GM06990 (cell line): ENCODE measurements at places on chromosomes 6 and 20.

- DNase-seq, result no peak
Measured at GRCh38 chr20:51804754-51805153, 2.4 kb upstream of the SALL4 start.

DNA sequence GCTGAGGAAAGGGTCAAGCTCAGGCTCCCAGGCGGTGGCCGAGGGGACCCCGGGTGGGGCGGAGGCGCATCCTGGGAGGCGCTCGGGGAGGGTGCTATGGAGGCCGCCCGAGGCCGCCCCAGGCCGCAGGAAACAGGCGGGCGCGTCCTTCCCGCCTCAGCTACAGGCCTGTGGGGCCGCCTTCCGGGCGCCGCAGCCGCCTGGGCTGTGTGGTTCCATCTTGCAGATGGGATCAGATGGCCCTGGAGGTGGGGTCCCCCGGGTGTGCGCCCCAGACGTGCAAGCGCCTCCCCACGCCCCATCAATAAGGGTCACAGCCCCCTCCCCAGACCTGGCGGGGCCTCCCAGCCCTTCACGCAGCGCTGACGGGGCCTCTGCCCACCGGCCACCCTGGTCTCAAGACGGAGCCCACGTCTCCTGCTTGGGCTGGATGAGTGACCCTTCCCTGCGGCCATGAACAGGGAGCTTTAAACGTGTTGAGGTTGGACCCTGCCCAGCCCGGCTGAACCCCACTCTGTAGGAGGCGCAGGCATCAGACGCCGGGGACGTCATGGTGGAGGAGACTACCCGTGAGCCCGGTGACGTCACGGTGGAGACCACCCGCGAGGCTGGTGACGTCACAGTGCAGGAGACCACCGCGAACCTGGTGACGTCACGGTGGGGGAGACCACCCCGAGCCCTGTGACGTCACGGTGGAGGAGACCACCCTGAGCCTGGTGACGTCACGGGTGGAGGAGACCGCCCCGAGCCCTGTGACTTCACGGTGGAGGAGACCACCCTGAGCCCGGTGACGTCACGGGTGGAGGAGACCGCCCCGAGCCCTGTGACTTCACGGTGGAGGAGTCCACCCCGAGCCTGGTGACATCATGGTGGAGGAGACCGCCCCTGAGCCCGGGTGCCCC lies 267.0 kb downstream of the DLL1 start:
- no peak for DNase-seq

DNA sequence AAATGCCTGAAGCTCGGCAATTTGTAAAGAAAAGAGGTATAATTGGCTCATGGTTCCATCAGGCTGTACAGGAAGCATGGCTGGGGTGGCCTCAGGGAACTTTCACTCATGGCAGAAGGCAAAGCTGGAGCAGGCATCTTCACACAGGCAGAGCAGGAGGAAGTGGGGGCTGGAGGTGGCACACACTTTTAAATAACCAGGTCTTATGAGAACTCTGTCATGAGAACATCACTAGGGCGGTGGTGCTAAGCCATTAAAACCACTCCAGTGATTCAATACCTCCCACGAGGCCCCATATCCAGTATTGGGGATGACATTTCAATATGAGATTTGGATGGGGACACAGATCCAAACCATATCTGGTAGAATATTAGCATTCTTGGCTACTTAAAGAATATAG lies 345.2 kb downstream of the ARHGAP18 start:
- no peak for DNase-seq

GRCh38 chr6:1527073-1527457 lies 82.7 kb upstream of the FOXC1 start:
- no peak for DNase-seq

DNA sequence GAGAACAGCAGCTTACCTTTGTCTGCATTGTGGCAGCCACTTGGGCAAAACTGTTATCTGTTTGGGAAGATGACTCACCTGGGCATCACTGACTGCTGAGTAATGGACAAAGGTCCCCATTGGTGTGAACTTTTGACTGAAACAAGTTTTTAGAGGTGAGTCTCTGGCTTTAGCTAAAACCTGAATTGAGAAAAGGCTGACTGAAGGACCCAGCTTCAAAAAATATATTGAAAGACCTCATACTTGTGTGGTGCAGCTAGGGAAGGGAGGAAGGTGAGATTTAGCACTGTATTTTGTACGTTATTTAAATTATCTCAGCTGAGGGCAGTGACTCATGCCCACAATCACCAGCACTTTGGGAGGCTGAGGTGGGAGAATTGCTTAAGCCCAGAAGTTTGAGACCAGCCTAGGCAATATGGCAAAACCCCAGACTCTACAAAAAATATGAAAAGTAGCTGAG lies 4.5 kb upstream of the CITED2 start:
- DNase-seq, result no peak

GRCh38 chr6:168127384-168127868 lies 48.4 kb upstream of the FRMD1 start:
- DNase-seq, result no peak

DNA sequence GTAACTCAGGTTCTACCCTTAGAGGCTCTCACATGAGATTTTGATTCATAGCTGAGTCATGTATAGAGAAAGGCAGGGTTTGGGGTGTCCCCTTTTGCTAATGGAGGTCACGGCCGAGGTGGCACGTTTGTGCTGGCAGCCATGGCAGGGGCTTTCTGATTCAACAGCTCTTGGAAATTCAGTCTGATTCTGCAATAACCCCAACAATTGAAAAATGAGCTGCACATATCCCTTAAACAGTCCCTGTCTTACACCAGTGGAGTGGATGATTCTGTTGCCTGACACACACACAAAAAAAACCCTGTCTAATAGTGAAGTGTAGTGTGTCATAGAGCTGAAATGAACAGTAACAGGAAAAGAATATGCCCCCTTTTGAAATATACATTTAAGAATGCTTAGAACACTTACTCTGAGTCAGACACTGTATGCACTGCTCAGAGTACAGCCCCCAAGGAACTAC lies 40.4 kb upstream of the ARG1 start:
- peak; percentile 44 for DNase-seq

DNA sequence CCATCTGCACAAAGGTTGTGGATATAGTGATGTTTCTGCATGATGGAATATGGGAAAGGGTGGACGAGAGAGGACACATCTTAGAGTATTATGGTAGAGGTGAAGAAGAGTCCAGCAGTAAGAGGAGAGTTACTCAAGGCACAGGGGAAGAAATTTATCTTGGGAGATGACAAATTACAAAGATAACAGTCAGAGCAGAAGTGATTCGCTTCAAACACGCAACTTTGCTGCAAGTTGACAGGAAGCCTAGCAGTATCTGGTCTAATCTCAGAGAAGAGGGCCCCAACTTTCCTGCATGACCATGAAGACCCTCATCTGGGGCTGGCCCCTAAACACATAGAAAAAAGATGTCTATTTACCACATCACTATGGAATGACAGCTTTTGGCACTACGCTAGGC lies 1.2 kb upstream of the CALHM6 start:
- DNase-seq, result no peak
